ENCODE measurements at places on chromosomes 5 and 9.

DNA sequence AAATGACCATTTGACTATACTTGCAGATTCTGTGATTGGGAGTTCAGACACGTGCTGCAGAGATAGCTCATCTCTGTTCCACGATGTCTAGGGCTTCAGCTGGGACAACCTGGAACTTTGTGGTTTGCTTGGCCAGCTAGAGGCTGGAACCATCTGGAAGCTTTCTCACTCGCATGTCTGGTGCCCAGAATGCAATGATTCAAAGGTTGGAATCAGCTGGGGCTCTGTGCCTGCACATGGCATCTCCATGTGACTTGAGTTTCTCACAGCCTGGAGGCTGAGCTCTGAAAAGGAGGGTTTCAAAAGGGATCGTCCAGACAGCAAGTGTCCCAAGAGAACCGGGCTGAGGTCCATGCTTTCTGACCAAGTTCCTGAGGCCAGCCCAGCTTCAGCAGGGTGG is 465.2 kb downstream of the GADD45G start:
- H3K4me3 ChIP-seq, result no peak overlapping the region
- no peak for DNase-seq
- no peaks in the 10 kb centered on the region for H3K36me3 ChIP-seq
- no peaks in the 10 kb centered on the region for H3K4me1 ChIP-seq

DNA sequence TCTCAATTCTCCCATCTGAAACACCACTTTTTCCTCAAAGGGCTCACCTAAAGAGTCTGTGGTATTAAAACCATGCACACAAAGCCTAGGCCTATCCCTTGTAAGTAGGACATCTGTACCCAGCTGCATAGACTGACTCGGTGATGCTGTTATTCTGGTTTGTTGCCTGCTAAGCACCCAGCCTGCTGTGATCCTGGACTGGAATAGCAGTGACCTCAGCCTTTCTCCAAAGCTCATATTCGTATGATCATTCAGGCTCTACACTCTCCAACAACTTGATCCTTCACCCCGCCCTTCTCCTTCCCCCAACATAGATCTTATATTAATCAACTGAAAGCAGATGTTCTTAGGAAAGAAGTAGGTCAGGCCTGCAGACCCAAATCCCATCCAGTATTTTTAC is 81.4 kb upstream of the WWC1 start:
- H3K36me3 ChIP-seq, result no peaks in the 10 kb centered on the region
- no peak overlapping the region for H3K4me3 ChIP-seq
- H3K27ac ChIP-seq, result no peak overlapping the region
- H3K27me3 ChIP-seq, result peaks cover 11% of the 10 kb centered on the region
- no peak for DNase-seq

- no peaks in the 10 kb centered on the region for H3K4me1 ChIP-seq
- no peak overlapping the region for H3K27ac ChIP-seq
- no peak overlapping the region for H3K4me3 ChIP-seq
- DNase-seq, result no peak
- H3K27me3 ChIP-seq, result no peaks in the 10 kb centered on the region
Measured at GRCh38 chr9:119500072-119500771, 131.0 kb upstream of the BRINP1 start.

- peaks cover 3% of the 10 kb centered on the region for H3K36me3 ChIP-seq
- no peak overlapping the region for H3K27ac ChIP-seq
- H3K4me1 ChIP-seq, result peaks cover 6% of the 10 kb centered on the region
Measured at GRCh38 chr5:118984602-118985001, 3.7 kb downstream of the DTWD2 start.

- no peak overlapping the region for H3K27ac ChIP-seq
- H3K36me3 ChIP-seq, result no peaks in the 10 kb centered on the region
- H3K27me3 ChIP-seq, result no peaks in the 10 kb centered on the region
- H3K4me3 ChIP-seq, result no peak overlapping the region
- H3K4me1 ChIP-seq, result no peaks in the 10 kb centered on the region
Measured at GRCh38 chr5:126365446-126366198, 57.6 kb upstream of the GRAMD2B start.

DNA sequence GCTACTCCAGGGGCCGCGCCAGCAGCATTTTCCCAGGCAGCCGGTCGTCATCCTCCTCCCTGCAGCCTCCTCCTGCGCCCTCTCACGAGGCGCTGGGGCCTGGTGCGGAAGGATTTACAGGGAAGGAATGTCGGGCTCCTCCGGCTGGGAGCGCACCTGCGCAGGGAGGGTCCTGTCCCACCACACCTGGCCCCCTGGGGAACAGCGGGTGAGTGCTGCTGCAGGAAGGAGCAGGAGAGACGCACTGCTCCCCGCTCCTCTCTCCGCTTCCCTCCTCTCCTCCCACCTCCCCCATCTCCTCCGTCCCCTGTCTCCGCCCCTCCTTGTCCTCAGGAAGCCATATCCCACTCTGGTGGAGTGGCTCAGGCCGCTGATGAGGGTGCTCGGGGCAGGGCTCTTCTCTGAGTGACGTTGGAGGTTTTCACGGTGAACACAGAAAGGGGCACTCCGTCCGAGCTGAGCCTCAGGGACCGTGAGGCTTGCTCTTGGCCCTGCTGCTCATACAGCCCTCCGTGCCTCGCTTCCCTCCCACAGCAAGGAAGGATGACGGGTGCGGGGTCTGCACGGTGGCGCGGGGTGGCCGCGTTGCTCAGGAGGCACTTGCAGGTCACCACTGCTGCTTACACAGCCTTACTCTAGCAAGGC is 31.3 kb downstream of the IRX4 start:
- peaks cover 43% of the 10 kb centered on the region for H3K27me3 ChIP-seq
- peaks cover 2% of the 10 kb centered on the region for H3K36me3 ChIP-seq
- DNase-seq, result no peak
- H3K4me1 ChIP-seq, result no peaks in the 10 kb centered on the region
- no peak overlapping the region for H3K4me3 ChIP-seq

GRCh38 chr5:111733571-111733970 is 23.4 kb downstream of the NREP start:
- no peaks in the 10 kb centered on the region for H3K27me3 ChIP-seq
- H3K36me3 ChIP-seq, result no peaks in the 10 kb centered on the region
- no peaks in the 10 kb centered on the region for H3K4me1 ChIP-seq
- no peak overlapping the region for H3K27ac ChIP-seq
